ENCODE measurements at places on chromosomes 2 and 18.
A peak's percentile ranks its signal among the peaks of the same experiment; 100 is the strongest.

GRCh38 chr2:238929242-238930081, 81.6 kb downstream of the TWIST2 start:
- DNase-seq, result no peak

DNA sequence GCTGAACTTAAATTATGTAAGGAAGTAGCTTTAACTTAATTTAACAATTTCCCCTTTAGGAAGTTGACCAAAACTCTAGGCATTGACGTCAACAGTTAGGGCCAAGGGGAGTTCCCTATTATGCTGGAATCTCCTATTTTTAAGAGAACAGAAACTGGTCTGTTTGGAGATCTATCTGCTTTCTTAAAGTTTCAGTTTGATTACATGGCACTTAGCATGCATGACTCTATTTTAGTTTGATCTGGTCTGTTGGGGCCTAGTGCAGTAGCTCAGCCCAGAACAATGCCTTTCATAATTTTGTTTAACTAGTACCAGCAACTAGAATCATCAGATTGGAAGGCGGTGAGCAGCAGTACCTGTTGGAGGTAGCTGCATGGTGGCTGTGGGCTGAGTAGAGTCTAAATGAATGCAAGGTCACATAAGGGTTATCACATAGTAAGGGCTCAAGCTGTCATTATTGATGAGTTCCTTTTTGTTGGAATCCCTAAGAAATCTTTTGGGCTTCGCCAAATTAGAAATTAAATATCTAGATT, 60.5 kb upstream of the ZNG1B start:
- no peak for DNase-seq

- DNase-seq, result no peak
Measured at GRCh38 chr18:35810520-35810919, 162.0 kb upstream of the RMP24 start.

- DNase-seq, result no peak
Measured at GRCh38 chr2:3241971-3242746, 135.5 kb downstream of the EIPR1 start.

DNA sequence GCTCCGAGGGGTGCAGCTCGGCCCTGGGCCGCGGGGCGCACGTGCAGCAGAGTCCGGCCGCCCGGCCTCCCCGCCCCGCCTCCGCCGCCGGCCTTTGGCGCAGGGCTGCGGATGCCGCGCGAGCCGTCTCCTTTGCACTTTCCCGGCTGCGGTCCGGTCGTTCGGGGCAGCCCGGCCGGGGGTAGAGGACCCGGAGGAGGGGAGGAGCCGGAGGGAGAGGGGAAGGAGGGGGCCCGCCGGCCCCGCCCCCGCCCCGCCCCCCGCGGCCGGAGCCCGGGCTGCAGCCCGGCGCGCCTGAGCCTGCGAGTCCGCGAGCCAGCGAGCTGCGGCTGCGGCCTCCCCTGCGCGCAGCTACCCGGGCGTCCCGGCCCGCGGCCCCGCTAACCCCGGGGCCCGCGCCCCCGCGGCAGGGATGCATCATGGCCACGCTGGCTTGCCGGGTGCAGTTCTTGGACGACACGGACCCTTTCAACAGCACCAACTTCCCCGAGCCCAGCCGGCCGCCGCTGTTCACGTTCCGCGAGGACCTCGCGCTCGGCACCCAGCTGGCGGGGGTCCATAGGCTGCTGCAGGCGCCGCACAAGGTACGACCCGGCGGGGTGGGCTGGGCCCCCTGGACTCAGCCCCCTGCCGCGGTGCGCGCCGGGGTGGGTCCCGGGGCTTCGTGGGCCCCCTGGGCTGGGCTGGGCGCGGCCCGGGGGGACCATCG, at the start of gene FHOD3:
TSS of gene FHOD3 (plus strand) at position 297 of the 709 bp plus-strand sequence. CDS start at position 420, 123 bp downstream.
- DNase-seq, result no peak

- no peak for DNase-seq
Measured at GRCh38 chr2:160338901-160339685, 139.0 kb upstream of the ITGB6 start.

GRCh38 chr18:54269893-54270844, 852 bp downstream of the POLI start:
- peak; percentile 54 for DNase-seq

DNA sequence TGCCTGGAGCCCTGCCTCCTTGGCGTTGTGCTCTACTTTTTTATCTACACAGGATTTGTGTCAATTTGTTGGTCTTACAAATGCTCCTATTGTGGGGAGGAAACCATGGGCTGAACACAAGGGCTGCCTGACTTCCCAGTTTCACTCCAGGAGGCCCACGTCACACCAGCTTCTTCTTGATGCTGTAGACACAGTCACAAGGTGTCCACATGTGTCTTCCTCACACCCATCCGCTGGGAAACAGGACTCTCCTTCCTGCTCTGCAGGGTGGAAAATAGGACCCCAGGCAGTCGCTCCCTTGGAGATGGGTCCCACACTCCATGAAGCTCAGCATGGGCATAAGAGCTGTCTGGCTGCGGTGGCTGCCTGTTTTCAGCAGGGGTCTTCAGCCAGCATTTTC, 468.2 kb downstream of the EPHA4 start:
- no peak for DNase-seq

DNA sequence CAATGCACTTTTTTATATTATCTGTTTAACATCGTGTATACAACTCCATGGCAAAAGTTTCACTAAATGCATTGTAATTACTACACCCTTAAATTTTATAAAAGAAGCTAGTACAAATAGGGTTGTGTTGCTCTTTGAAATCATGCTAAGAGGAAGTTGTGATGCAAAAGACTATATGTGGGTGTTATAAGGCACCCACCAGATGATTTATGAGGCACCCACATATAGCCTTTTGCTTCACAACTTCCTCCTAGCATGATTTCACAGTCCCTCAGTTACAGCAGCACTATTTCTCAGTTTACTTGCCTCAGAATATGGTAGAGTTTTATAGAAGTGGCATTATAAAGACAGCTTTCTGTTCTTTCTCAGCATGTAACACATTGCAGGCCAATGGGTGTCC, 277.3 kb upstream of the DOK6 start:
- no peak for DNase-seq

DNA sequence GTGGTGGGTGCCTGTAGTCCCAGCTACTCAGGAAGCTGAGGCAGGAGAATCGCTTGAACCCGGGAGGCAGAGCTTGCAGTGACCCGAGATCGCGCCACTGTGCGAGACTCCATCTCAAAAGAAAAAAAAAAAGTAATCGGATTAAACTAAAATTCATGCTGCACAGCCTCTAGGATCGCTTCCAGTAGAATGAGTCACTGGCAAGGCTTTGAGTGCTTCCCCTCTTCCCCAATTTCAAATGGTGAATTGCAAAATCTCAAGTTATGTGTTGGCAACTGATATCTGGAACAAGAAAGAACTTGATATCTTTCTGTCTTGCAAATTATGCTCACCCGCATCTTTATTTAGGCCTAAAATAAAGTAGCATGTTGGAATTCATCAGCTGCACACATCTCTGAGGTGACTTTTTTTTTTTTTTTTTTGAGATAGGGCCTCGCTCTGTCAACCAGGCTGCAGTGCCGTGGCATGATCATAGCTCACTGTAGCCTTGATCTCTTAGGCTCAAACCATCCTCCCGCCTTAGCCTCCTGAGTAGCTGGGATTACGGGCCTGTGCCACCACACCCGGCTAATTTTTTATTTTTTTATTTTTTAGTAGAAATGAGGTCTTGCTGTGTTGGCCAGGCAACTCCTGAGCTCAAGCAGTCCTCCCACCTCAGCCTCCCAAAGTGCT, 12.7 kb downstream of the TTC39C start:
- DNase-seq, result no peak

DNA sequence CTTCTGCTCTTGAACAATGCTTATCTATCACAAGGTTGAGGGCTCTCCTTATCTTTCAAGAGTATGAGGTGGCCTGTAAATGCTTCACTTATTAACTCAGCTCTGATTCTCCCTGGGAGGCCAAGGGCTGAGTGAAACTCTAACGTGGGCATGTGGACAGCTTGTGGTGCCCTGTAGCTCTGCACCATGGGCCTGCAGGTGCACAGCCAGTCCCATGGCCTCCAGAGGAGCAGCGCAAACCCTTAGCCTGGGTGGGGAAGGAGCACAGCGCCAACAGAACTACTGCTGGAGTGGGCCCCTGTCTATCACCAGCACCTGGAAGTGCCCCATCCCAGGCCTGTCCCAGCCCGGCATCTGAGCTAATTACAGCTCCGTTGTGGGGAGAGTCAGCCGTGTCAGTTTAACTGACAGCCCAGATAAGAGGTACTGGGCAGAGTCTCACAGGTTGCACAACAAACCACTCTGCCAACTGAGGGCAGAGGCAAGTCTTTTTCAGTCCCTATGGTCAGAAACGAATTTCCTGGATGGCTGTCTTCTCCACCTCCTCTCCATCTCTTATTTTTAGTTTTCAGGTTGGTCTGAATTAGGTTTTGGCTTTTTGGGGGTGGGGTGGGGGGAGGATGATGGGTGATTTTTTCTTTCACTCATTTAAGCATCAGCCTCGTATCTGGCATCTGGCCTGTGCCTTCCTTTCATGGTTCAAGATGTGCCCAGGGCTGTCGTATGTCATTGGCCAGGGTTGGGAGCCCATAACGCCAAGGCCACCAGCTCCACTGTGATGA, 219.5 kb downstream of the BCL2 start:
- no peak for DNase-seq

DNA sequence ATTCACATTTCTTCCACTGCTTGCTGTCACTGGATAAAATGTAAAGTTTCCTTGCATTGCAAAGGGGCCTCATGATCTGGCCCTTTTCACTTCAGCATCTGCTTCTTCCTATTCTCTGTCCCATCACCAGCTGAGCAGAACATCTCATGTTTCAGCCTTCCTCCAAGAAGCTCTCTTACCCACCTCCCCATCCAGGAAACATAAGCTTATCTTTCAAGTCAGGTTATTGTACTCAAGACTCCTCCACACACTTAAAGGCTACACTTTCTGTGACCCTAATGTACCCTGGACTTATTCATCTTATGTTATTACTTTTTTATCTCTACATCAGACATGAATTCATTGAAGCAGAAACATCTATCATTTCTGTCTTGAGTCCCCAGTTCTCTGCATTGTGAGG, 230.5 kb downstream of the PMAIP1 start:
- DNase-seq, result no peak

DNA sequence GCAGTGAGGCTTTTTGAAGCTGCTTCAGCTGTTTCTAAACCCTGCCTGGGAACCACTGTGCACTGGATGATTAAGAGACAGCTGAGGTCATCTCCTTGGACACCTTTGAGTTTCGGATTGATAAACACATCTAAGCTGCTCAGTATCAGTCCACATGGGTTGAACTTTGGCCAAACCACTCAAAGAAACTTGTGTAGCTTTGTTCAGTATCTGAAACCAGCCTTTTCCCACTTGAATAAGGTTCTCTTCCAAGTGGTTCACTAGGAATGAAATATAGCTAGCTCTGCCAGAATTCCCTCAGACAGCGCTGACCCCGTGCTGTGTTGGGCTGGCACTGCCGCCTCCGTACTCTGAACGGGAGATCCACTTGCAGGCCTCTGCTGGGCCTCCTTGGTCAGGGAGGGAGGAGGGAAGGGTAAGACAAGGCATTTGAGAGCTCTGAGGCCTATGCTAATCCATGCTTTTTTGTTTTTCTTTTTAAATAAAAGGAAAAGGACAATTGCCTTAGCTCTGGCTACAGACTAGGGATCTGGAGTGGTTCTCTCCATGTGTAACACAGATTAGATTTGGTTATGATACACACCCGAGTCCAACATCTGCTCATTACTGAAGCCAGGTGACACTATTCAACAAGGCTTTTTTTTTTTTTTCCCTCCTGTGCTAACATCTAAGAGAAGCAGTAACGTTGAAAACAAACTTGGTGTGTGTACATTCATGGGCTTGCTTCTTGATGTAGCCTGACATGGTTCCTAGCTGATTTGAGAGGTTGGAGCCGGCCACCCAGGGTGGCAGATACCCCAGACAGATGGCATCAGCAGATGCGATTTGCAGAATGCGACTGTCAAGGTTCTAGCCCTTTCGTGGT, 67.7 kb downstream of the NCK2 start:
- no peak for DNase-seq

DNA sequence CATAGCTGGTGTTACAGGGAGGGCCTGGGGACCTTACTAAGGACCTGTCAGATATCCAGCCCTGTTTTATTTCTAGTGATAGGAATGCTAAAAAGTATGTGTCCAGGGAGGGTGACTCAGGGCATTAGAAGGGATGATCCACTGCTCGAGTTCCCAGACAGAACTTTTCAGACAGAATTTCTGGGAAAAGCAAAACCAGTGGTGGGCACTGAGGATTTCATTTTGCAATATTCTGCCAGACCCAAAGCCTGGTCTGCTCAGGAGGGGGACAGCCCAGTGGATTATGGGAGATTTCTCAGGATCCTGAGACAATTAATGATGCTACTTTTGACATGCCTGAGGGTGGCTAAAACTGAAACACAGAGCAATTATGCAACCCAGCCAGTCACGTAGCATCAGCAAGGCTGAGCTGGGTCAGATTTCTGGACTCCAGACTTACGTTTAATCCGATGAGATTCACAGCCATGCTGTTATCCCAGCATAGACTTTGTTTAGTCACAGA, 4.7 kb upstream of the KCNE4 start:
- no peak for DNase-seq

- no peak for DNase-seq
Measured at GRCh38 chr18:22668496-22668895, 250.8 kb upstream of the CTAGE1 start.

DNA sequence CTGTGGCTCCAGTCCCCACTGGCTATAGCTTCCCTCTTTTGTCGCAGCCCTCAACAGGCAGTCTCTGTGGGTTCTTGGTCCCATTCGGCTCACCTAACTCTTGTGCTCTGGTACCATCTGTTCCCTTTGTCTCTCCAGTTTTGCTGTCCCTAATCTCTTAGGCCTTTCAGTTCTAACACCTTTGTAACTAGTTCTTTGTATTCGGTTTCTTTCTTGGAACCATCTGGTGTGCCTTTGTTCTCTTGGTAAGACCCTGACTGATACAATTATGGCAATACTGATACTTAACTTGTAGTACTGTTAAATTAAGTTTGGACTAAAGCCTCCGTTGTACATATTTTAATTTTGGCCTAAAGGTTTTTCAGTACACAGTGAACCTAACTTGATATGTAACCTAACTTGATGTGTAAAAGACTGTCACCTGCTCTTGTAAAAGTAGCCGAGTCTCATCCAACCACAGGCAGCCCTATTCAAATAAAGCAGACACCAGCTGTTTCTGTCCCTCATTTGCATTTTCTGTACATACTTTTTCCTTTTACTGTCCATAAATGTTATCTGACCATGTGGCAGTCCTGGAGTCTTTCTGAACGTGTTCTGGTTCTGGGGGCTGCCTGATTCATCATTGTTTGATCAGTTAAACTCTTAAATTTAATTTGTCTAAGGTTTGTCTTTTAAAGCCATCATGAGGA, 4.8 kb upstream of the MRPL44 start:
- no peak for DNase-seq

- no peak for DNase-seq
Measured at GRCh38 chr2:31266804-31267203, 32.9 kb downstream of the EHD3 start.

DNA sequence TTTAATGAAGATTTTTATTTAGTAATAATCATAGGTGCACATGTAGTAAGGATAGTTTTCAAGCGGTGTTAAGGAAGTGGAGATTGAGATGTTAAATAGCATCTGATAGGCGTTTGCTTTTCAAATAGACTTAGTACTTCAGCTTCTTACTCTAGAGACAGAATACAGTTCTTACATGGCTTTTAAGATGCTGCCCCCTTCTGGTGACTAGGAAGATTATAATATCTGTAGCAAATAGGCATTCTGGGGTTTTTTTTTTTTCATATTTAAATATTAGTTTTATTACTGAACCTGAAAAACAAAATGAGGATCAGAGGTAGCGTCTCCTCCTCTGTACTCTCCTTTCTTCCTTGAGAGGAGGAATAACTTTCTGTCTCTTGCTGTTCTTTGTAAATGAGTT, 100.2 kb downstream of the AGAP1 start:
- no peak for DNase-seq

- DNase-seq, result no peak
Measured at GRCh38 chr2:178304333-178304732, 110.0 kb downstream of the OSBPL6 start.

Data from activated T-helper 1 cell treated with anti-CD3 and anti-CD28 coated beads, Interleukin-12 subunit alpha, Interleukin-12 subunit beta, Interleukin-2, Interleukin-4 antibody, amounts not matched to agents 30 ng/mL and 10 ng/mL and 1 ng/mL, durations not matched to agents 14 hours and 24 hours and 36 hours (primary cell).